Endothelial cell of coronary artery (primary cell): ENCODE measurements at places on chromosomes 7 and 10. TPM values are rescaled to one million over a fixed set of nuclear protein-coding genes. Genes with fewer than 3 reads are reported as not detected.

Gene SSMEM1
- not detected in 2 replicates for total RNA-seq

Gene BZW2
- 79.4 and 97.0 TPM in 2 replicates for total RNA-seq

Gene PLAC9
- 3.3 and 3.9 TPM in 2 replicates for total RNA-seq

Gene LOXL4
- total RNA-seq: 0.81 and 2.4 TPM in 2 replicates

Gene PGAM2
- total RNA-seq: not detected in 2 replicates

Gene CALHM1
- not detected in 2 replicates for total RNA-seq

Gene IFIT1B
- not detected in 2 replicates for total RNA-seq

Gene FKBP6
- not detected in 2 replicates for total RNA-seq

Gene HGF
- total RNA-seq: 0.09 and 4.0 TPM in 2 replicates
